ENCODE measurements at places on chromosomes 4 and X. TPM values are rescaled to one million over a fixed set of nuclear protein-coding genes. Genes with fewer than 3 reads are reported as not detected.

Gene UBQLN2
- total RNA-seq = 32.0 TPM

Gene TMEM271
- total RNA-seq = not detected

Gene KLHL34
- total RNA-seq = 0.05 TPM

Gene LNX1
- 0.18 TPM for total RNA-seq

Gene MFAP3L
- 7.9 TPM for total RNA-seq

Gene TACC3
- 106 TPM for total RNA-seq
